Endothelial cell of umbilical vein (primary cell): ENCODE measurements at places on chromosomes 16 and 17. TPM values are rescaled to one million over a fixed set of nuclear protein-coding genes. Genes with fewer than 3 reads are reported as not detected.

DNA sequence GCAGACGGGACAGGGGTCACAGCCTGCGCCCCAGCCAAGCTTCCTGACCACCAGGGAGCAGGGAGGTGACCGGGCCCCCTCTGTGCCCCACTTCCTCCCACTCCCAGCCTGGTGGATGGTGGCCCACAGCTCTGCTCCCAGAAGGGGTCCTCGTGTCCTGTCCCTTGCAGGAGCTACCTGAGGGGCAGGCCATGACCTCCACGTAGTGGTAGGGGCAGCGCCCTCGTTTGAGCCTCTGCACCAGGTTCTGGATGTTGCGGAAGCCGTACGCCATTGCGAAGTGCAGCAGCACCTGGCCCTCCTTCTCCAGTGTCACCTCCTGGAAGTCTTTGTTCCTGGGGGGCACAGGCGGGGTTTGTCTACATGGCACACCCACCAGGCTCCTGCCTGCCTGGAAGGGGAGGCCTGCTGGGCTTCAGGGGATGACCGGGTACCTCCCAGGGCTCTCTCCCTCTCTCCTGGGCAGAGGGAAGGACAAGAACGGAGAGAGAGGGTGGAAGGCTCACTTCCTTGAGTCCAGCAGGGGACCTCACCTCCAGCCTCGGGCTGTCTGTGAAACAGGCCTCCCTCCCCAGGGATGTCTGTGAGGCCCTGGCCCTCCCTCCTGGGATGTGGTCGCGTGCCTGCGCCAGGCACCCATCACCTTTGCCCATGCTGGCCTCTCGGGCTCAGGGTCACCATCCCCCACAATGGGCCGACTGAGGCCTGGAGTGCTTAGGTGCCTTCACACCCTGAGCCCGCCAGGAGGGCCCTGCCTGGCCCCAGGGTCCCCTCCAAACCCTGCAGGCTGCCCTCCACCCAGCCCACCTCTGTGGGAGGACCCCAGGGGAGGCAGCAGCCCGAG lies 4.0 kb downstream of the HAGHL start:
- DNase-seq: no peak

GRCh38 chr16:89408315-89408714 lies 82.0 kb downstream of the ANKRD11 start:
- no peak for DNase-seq

- DNase-seq: no peak
Measured at GRCh38 chr16:90009172-90009899, 9.9 kb downstream of the DBNDD1 start.

GRCh38 chr17:34241062-34241461 lies 14.0 kb upstream of the CCL2 start:
- DNase-seq: peak; percentile 79

- DNase-seq: no peak
Measured at GRCh38 chr16:69922200-69922599, 28.9 kb upstream of the CLEC18A start.

Gene KIF2B
- total RNA-seq: not detected in 2 replicates

Gene TERB1
- not detected in 2 replicates for total RNA-seq
